ENCODE measurements at places on chromosomes 7 and 10.

- no peak for DNase-seq
Measured at GRCh38 chr10:114043532-114044246, at the start of gene ADRB1. Gene ADRB1 (plus strand): TSS chr10:114043866. CDS start chr10:114044133, 267 bp downstream.

DNA sequence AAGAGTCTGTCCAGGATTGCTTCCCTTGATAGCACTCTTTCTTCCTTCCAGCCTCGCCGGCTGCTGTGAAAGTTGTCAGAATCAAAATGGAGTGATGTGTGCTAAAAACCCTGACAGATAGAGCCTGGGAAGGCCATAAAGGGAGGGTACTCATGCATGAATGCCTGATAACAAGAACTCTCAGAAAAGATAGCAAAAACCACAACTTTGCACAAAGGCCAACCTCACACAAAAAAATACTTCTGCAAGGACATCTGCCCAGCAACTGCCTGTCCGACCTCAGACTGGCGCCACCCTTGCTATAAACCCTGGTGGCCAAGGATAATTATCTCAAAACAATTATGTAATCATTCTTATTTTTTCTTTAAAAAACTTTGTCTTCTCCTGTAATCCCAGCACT, 133.2 kb upstream of the SVIL start:
- no peak for DNase-seq

GRCh38 chr10:12188656-12189055, 7.0 kb downstream of the NUDT5 start:
- no peak for DNase-seq

GRCh38 chr10:124088915-124089314, 4.5 kb downstream of the CHST15 start:
- no peak for DNase-seq

- DNase-seq: no peak
Measured at GRCh38 chr7:70434376-70434775, 697.6 kb upstream of the GALNT17 start.

GRCh38 chr10:123001370-123001769, 7.2 kb downstream of the IKZF5 start:
- no peak for DNase-seq

DNA sequence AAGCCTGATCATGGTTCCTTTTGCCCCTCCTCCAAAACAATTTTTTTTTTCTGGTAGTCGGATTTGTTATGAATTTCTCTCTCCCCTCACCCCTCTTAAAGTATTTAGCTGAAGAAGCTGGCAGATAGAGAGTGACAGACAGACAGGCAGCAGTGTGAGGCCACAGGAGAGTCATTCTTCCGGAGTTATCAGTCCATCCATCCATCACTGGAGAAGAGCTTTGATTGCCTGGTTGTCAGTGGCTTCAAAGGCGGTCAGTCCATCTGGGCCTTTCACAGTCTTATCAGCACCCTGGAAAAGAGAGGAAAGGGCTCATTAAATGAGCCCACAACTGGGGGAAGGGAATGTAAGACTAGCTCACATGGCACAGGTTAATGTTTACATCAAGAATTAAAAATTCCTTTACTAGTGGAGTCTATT, 47.4 kb downstream of the MTPN start:
- DNase-seq: no peak

DNA sequence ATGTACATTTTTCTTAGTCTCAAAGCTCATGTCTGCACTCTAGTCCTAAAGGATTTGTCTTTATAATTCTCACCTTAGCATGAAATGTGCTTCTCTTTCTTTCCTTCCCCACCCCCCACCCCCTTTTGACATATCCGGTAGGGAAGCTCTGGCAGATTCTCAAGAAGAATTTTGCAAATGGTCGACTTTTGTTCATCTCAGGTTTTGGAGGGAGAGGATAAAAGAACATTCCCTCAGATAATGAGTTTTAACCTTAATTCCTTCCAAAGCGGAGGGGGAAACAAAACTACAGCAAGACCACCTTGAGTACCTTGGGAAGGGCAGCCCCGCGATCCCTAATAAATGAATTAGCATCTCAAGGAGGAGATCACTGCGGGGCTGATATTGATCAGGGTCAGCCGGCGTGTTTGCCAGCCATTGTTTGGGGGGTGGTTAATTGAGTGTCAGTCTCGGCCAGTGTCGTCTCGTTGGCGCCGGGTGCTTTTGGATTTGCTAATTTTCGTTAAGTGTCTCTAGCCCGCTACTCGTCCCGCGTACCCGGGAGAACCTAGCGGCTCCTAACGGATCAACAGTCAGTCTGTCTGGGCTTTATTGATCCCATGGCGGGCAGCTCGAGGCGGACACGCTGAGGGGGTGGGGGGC, 874 bp upstream of the BAMBI start:
- DNase-seq: no peak

DNA sequence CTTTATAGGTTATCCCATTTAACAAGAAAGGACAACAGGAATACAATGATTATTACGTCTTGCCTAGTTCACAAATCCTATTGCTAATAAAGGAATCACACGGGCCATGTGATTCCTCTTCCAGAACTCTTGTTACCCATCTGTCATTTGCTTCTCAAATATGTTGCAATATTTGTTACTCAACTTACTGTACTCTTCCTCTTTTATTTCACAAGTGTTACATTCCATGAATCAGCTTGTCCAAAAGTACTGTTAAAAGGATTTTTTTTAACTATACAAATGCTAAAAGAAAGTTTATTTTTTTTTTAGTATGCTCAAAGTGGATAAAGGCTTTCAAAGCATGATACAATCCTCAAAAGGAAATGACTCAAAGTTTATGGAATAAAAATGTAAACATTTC, 3.9 kb upstream of the CD36 start:
- no peak for DNase-seq

- no peak for DNase-seq
Measured at GRCh38 chr10:73218431-73219191, 28.4 kb downstream of the DNAJC9 start.

GRCh38 chr10:127168261-127168660, 28.1 kb downstream of the INSYN2A start:
- DNase-seq: no peak

- DNase-seq: no peak
Measured at GRCh38 chr10:14250496-14251076, 80.1 kb downstream of the FRMD4A start.

GRCh38 chr7:101701153-101701794, 72.2 kb upstream of the MYL10 start:
- no peak for DNase-seq

GRCh38 chr10:109992485-109992884, 15.3 kb upstream of the ADD3 start:
- DNase-seq: no peak

DNA sequence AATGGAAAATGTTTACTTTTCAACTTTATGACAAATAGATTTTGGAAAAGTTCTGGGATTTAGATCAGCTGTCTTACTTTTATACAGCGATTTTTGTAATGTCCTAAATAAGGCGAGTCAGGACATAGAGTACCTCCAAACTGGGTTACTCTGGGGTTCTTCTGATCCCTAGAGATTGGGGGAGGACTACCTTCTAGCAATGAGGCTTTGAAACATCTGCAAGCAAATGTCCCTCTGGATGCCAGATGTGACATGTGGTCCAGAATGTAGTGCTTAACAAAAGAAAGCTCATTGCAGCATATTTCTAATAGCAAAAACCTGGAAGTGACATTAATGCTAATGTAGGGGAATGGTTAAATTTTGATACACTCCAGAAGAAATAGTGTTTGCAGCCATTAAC, 36.1 kb downstream of the ABRAXAS2 start:
- no peak for DNase-seq

DNA sequence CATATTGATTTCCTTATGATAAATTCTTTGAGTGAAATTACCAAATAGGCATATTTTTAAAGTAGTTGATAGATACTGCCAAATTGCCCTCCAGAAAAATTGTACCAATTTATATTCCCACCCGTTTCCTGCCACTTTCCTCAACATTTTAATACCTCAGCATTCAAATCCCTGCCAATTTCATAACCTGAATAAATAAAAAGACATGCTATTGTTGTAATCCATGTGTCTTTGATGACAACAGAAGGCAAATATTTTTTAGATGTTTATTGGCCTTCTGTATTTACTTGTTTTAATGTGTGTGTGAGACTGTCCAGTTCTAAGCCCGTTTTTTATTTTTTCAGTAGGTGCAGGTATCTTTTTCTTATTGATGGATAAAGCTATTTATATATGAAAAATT, 71.7 kb downstream of the TEX36 start:
- no peak for DNase-seq

DNA sequence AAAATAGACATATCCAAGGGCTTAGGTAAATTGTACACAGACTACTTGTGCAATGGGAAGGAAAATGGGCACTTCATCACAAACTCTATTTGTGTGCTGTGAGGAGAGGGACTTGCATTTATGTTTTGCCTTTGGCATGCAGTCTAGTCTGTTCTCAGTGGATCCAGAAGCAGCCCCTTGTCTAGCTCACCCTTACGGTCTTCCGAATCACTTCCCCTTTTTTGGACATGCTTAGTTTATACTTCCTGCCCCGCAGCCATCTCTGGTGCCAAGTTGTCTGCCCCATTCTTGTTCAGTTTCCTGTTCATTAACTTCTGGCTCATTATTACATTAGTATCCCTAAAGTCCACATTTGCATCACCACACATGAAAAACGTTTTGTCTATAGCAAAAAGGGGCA, 161.6 kb downstream of the NRCAM start:
- no peak for DNase-seq

GRCh38 chr7:2010101-2010500, 222.6 kb downstream of the MAD1L1 start:
- DNase-seq: no peak

DNA sequence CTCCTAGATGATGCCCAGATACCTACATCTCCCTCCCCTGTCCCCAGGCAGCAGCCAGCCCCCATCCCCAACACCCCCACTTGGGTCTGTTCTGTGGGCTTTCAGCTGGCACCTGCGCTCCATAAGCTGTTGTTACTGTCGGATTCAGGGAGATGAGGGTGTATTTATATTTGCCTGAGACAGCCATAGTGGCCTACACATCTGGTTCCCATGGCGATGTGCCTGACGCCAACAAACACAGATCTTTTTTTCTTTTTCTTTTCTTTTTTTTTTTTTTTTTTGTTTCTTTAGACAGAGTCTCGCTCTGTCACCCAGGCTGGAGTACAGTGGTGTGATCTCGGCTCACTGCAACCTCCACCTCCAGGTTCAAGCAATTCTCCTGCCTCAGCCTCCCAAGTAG, 73.1 kb downstream of the CLIP2 start:
- no peak for DNase-seq

GRCh38 chr7:87784424-87784823, 91.7 kb downstream of the SLC25A40 start:
- no peak for DNase-seq

DNA sequence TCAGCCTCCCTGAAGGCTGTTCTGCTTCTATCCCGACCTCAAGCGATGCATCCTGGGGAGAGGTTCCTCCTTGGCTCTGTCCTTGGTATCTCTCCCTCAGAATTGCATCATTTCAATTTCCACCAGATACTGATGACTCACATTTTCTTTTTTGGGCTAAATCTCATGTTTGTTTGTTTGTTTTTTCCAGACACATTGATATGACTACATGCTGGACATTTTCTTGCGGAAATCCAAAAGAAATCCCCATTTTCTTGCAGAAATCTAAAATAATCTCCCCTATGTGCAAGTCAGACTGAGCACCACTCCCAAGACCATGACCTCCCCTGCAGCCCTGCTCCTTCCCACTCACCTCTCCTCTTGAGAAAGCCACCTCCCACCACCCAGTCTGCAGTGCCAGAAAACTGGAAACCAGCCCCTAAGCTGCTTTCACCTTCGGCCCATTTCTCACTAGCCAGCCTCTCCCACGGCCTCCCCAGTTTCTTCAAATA, 260.2 kb upstream of the PRKCQ start:
- DNase-seq: no peak

DNA sequence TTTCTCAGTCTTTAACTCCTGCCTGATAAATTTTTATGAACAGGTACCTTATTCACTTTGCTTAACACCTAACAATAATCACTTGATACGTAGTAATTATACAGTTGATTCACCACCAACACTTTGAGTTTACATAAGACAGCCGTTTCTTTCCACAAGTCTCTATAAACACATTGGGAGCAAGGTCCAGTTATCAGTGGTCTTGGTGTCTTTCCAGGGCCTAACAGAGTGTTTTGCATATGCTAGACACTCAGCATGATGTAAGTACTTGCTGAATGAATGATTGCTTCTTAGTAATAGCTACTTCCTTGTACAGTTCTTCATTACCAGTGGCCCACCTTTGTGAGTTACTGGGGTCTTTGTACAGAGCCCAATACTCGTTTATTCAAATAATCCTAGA, 6.4 kb downstream of the CLDN12 start:
- no peak for DNase-seq

DNA sequence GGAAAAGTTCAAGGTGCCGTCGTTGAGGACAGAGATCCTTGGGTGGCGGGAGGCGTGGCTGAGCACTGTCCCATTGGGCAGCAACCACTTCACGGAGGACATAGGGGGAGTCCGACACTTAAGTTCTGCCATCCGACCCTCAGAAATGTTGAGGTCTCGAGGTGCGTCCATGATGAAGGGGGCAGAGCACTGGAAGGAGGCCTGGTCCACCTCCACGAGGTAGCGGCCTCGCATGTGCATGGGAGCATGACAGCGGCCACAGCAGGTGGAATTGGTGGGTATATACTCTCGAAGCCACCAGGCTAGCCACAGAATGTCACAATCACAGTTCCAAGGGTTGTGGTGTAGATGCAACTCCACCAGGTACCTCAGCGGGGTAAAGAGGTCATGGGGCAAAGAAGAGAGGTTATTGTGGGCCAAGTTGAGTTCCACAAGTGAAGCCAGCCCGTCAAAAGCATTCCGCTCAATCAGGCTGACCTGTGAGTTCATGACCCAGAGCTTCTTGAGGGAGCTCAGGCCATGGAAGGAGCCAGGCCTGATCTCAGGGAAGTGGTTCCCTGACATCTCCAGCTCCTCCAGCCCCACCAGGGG, 1.7 kb downstream of the LRRC4 start:
- DNase-seq: no peak

GRCh38 chr10:132528064-132528691, 9.4 kb upstream of the INPP5A start:
- no peak for DNase-seq

- DNase-seq: no peak
Measured at GRCh38 chr7:12893292-12893691, 205.9 kb downstream of the ARL4A start.

All from effector memory CD4-positive, alpha-beta T cell (primary cell).